ENCODE measurements at places on chromosomes 2 and 18. TPM values are rescaled to one million over a fixed set of nuclear protein-coding genes. Genes with fewer than 3 reads are reported as not detected.

Gene AAK1
- 34.8 TPM for total RNA-seq

Gene RIT2
- total RNA-seq, result not detected

- DNase-seq, result no peak
- H3K4me1 ChIP-seq, result peaks cover 43% of the 10 kb centered on the region
- no peak overlapping the region for H3K27ac ChIP-seq
- H3K36me3 ChIP-seq, result no peaks in the 10 kb centered on the region
- no peaks in the 10 kb centered on the region for H3K27me3 ChIP-seq
Measured at GRCh38 chr2:29014331-29014730, 33.2 kb downstream of the TOGARAM2 start.

Gene SERPINB11
- total RNA-seq, result not detected

Gene LIPG
- total RNA-seq, result 37.3 TPM

- H3K4me3 ChIP-seq, result no peak overlapping the region
- H3K27me3 ChIP-seq, result no peaks in the 10 kb centered on the region
- H3K4me1 ChIP-seq, result peaks cover 61% of the 10 kb centered on the region
- peak; percentile 70 for DNase-seq
- H3K27ac ChIP-seq, result peak overlapping the region; percentile 87
Measured at GRCh38 chr2:219405451-219405850, 12.7 kb upstream of the DES start.

GRCh38 chr2:215452725-215453124 is 16.9 kb upstream of the FN1 start:
- H3K4me3 ChIP-seq, result no peak overlapping the region
- no peaks in the 10 kb centered on the region for H3K36me3 ChIP-seq
- H3K27me3 ChIP-seq, result no peaks in the 10 kb centered on the region
- H3K27ac ChIP-seq, result no peak overlapping the region

GRCh38 chr18:78518805-78519204 is 460.8 kb upstream of the SALL3 start:
- no peak overlapping the region for H3K27ac ChIP-seq
- no peaks in the 10 kb centered on the region for H3K36me3 ChIP-seq
- H3K27me3 ChIP-seq, result no peaks in the 10 kb centered on the region

DNA sequence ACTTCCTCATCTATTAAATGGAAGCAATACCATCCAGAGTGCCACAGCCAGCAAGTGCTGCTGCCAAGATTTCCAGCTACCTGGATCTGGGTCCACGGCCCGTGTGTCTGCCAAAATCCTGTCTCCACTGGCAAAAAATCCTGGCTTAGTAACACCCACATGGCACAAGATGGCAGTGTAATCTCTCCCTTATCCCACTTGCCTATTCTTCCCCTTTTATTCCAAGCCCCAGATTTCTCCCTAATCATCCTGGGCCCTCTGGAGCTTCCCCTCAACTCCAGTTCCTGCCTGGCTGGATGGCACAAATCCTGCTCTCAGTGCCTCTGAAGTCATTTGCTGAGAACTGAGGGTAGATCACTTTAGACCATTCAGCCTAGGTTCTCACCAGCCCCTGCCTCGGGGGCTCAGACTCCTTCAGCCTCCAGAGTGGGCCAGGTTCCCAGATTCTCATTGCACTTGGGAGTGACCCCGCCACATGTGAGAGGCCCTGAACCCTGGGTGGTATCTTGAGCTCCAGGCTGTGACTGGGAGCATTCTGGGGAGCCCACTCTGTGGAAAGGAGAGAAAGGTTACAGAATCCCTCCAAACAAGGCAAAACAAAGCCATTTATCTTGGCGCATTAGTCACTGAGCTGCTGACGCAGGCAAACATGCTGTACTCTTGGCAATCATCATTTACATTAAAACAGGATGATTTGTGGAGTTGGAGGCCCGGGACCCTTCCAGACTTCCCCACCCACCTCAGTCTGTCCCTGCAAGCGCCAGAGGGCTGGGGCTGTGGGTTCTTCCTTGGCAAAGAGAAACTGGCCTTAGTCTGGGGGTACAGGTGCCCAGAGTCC is 325.8 kb downstream of the DYSF start:
- peaks cover 10% of the 10 kb centered on the region for H3K4me1 ChIP-seq
- no peak overlapping the region for H3K27ac ChIP-seq
- DNase-seq, result peak; percentile 54

DNA sequence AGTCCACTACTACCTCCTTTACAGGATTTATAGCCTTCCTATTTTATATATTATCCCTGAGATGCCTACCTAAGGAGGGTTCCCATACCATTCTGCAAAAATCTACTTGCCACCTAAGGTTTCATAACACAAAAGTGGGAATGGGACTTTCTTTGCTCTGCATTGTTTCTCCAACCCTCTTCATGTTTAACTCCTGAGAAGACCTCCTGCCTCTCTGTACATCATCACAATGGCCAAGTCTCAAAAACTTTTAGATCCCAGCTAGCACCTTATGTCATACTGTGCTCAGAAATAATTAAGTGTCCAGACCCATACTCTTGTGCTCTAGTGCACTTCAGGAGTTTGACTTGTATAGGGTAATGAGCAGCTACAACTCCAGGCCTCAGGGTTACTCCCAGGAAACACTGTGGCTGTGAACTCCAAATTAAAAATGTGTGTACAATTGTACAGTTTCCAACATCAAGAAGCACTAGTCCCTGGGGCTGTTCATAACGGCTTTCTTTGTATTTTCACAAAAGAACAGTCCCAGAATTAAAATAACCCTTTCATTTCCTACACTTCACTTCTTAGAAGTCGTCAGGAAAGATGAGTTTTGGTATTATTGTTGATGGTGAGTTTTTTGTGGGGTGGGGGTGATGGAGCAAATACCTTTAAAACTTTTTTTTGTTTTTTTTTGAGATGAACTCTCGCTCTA is 39.4 kb downstream of the METAP1D start:
- H3K27ac ChIP-seq, result no peak overlapping the region
- H3K4me3 ChIP-seq, result no peak overlapping the region

- no peaks in the 10 kb centered on the region for H3K36me3 ChIP-seq
- H3K27me3 ChIP-seq, result no peaks in the 10 kb centered on the region
- H3K4me3 ChIP-seq, result no peak overlapping the region
- H3K4me1 ChIP-seq, result no peaks in the 10 kb centered on the region
- DNase-seq, result no peak
- no peak overlapping the region for H3K27ac ChIP-seq
Measured at GRCh38 chr2:197182668-197183067, 127.9 kb downstream of the ANKRD44 start.

- H3K4me1 ChIP-seq, result peaks cover 10% of the 10 kb centered on the region
- H3K27me3 ChIP-seq, result no peaks in the 10 kb centered on the region
- H3K27ac ChIP-seq, result no peak overlapping the region
- H3K4me3 ChIP-seq, result no peak overlapping the region
- no peak for DNase-seq
Measured at GRCh38 chr2:186576614-186577013, 13.2 kb upstream of the ITGAV start.

Gene RAX
- total RNA-seq, result not detected

Gene UGGT1
- 51.1 TPM for total RNA-seq

Gene LHCGR
- not detected for total RNA-seq

Gene SIX3
- 2.0 TPM for total RNA-seq

Gene RGPD4
- total RNA-seq, result 0.05 TPM

Gene LRATD1
- total RNA-seq, result not detected

Measured in SJCRH30 (cell line).